ENCODE measurements at places on chromosomes 5 and 9.

DNA sequence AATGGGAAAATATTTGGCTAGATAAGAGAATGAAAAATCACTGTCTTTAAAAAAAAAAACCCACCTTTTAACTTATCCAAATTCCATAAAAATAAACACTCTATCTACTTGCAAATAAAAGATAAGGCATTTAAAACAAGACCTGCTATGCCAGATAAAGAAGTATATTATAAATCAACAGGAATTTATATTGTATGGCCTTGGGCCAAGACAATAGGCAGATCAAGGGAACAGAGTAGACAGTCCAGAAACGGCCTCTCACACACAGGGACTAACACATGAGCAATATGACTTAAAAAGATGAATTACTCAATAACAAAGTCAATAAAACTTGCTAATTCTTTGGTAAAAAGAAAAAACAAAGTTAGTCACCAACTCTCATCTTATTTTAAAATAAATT is 34.7 kb upstream of the ICE1 start:
- no peak for DNase-seq

- DNase-seq = no peak
Measured at GRCh38 chr9:14362175-14362574, 48.2 kb upstream of the NFIB start.

GRCh38 chr5:38404667-38405276 is 146.4 kb downstream of the EGFLAM start:
- no peak for DNase-seq

DNA sequence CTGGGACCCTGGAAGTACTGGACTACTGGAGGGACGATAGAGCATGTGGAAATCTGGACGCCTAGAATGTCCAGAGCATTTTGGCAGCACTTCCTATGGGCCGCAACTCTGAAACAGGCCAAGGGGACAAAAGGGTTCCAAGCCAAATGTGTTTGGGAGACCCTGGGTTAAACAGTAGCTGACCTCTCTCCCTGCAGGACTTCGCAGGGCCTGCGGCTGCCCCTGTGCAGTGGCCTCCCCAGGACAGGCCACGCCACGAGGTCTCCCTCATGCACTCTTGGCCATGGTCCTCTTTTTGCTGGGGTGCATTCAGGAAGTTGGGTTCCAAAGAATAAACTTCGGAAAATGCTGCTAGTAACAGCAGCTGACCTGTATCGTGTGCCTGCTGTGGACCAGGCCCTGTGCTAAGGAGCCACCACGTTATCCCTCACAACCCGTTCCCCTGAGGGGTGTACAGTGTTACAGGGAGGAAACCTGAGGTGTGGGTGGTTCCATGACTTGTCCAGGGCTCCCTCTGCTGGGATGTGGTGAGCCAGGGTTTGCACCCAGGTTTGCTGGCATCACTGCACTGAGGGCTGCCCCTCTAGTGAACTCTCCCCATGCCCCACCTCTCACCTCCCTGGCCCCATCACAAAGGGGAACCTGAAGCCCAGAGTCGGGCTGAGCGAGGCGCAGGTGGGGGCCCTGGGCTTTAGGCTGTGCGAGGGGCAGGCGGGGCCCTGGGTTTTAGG is 79.4 kb downstream of the AMBP start:
- no peak for DNase-seq

GRCh38 chr5:61622156-61622555 is 290.1 kb downstream of the ZSWIM6 start:
- no peak for DNase-seq

GRCh38 chr9:109792951-109793546 is 13.1 kb downstream of the PALM2AKAP2 start:
- no peak for DNase-seq

All from activated naive CD8-positive, alpha-beta T cell treated with anti-CD3 and anti-CD28 coated beads, Interleukin-2, amount 50 U/mL, for 16 hours (primary cell).